ENCODE measurements at places on chromosomes 3 and 15.

DNA sequence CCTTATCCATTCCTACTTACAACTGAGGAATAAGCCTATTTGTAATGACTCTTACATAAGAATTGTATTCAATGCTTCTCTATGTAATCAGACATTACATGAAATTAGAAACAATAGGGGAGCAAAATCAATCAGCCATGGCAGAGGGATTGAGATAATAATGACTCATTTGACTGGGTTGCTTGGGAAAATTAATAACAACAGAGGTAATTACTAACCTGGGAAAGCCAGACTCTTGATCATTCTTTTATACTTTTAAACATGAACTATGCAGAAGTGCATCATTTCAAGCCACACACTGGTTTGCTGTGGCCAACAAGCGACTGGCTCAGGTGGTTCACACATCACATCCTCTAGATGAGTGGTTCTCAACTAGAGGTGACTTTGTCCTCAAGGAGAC lies 126.3 kb upstream of the CRBN start:
- no peak for DNase-seq

GRCh38 chr15:43218908-43219706 lies 1.7 kb downstream of the EPB42 start:
- DNase-seq, result no peak

GRCh38 chr3:146550743-146551510 lies 6.5 kb upstream of the PLSCR1 start:
- DNase-seq, result peak; percentile 79

GRCh38 chr3:191412759-191413158 lies 48.2 kb upstream of the PYDC2 start:
- peak; percentile 86 for DNase-seq

DNA sequence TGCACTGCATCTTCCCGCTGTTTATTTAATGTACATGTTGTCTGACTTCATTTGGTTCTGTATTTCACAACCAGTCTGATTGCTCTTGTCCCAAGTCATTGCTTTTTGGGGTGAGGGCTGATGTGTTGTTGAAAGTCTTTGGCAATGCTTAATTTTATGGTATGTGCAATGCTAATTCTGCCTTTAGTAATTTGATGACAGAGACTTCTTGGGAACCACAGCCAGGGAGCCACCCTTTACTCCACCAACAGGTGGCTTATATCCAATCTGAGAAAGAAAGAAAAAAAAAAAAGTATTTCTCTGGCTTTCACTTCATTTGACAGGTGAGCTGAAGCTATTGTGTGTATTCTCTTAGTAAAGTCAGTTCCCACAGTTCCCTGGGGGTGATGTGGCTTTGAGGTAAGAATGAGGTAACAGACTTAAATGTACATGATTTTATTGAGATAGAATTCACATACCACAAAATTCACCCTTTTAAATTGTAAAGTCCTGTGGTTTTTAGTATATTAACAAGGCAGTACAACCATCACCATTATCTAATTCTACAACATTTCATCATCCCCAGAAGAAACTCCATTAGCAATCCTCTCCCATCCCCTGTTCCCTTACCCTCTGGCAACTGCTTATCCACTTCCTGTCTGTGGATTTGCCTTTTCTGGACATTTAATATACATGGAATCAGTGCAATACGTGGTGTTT lies 97.3 kb downstream of the SLCO3A1 start:
- DNase-seq, result no peak

Measured in AG04450 (cell line).